GM20000 (cell line): ENCODE measurements at places on chromosomes 1 and 21.

GRCh38 chr1:152348447-152348846 lies 11.4 kb downstream of the FLG2 start:
- DNase-seq: no peak

GRCh38 chr1:43171876-43172526 lies at the start of the genes CFAP57 and EBNA1BP2:
TSS of gene CFAP57 (plus strand) at chr1:43172330. CDS start at chr1:43172754, 424 bp downstream.
TSS of gene EBNA1BP2 (minus strand) at chr1:43172290. CDS start at chr1:43172118, 172 bp downstream.
- peak; percentile 89 for DNase-seq

DNA sequence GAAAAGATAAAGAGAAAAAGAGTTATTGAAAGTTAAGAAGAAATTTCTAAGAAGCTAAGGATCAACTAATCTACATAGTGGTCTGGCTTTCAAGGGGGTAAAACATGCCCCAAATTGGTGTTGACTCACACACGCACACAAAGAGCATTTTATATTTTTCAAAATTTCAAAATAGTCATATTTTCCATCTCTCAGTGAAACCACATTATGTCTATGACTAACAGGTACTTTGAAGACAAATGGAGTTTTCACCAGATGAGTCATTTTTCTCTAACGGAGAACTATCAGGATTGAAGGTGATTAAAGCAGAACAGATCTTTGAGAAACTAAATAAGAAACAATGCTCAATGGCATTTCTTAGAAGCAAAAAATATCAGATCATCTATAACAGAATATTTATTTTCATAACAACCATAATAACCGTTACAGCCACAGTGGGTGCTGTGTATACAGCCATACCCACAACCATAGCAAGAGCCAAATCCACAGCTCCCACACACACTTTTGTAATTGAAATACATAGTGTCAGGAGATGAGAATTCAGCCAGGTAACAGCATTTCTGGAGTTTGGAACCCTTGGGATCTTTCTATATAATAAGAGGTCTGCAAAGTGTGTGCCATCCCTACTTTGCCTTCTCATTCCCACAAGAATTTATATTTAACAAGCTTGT lies at the start of gene KRTAP21-3:
KRTAP21-3 (minus strand) TSS at position 539 of the 671 bp plus-strand sequence; CDS start at position 521, 18 bp downstream.
- peak; percentile 2 for DNase-seq

DNA sequence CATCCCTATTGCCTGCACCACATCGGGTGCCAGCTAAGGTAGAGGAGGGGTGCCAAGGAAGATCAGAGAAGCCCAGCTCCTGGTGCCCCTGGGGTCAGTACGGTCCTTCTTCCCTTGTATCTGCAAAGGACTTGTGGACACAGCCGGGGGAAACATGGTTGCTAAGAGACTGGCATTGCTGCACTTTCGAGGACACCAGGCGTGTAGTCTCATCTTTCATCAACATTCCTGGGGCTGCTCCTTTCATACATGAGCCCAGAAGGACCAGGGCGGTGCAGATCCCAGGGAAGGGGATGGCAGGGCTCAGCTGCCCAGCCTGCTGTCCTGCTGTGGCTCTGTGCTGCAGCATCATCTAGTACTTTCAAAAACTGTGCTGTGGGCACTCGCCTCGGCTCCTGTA lies 61.0 kb downstream of the RUNX1 start:
- DNase-seq: no peak

GRCh38 chr1:111909030-111909429 lies 80.4 kb downstream of the KCND3 start:
- DNase-seq: no peak

DNA sequence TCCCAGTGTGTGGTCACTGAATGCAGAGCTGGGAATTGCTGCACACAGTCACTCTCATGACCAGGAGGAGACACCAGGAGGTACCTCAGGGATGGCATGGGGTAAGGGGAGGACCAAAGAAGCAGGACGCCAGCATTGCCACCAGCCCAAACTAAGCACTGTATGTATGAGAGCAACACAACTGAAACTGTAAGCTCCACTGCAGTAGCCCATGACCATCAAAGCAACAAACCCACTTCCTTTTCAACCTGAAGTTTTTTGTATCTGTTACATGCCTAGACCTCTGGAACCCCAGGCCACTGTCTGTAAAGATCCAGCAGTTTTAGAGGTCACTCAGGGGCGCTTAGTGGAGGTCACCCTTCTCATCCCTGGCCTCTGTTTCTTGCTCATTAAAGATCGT lies 164.3 kb downstream of the SETD4 start:
- DNase-seq: peak; percentile 64

GRCh38 chr21:36981049-36981391 lies 14.6 kb upstream of the HLCS start:
- no peak for DNase-seq

DNA sequence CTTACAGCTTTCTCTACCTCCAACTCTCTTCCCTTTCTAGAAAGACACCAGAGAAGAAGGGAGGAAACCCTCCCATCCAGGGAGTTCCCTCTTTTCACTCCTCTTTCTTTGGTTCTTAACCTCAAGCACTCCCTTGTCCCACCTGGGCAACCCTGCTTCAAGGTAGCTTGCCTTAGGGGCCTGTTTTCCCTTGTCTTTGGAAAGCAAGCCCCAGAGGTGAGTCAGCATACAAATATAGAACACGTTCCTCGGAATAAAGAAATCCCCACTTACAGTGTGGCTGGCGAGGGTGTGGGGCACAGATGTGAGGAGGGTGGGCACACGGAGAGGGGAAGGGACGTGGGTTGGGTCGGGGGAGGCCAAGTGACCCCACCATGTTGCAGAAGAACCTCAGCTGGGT lies 26.1 kb upstream of the KCNE2 start:
- DNase-seq: no peak

DNA sequence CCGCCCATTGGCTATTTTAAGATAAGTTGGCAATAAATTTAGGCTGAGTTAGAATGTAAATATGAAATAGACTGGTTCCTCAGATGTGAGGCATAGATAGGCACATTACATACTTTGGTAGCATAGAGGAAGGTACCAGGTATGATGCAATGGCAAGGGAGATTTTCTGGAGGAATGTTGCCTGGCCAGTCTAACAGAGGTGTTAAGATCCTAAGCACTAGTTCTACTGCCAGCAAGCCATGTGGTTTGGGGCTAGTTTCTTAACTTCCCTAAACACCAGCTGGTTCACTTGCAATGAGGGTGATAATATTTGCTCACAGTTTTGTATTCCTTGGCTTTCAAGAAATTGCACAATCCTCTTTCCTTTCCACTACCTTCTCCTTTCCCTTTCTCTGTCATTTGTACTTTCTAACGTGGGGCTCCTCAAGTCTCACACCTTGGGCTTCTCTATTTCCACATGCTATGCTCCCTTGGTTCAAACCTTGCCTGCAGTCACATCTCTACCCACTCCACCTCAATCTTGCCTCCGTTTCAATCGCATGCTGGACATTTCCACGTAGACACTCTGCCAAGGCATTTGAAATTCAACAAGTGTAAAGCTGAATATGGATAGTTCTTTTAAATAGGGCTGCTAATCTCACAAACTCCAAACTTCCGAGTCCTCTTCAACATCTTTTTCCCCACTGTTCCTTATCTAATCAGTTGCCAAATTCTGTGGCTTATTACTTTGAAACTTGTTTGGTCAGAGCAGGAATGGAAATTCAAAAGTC lies 4.7 kb upstream of the CD55 start:
- DNase-seq: no peak

GRCh38 chr1:36968730-36969129 lies 65.6 kb downstream of the GRIK3 start:
- no peak for DNase-seq
